HCEC 1CT (cell line): ENCODE measurements at places on chromosomes 5 and 9.

DNA sequence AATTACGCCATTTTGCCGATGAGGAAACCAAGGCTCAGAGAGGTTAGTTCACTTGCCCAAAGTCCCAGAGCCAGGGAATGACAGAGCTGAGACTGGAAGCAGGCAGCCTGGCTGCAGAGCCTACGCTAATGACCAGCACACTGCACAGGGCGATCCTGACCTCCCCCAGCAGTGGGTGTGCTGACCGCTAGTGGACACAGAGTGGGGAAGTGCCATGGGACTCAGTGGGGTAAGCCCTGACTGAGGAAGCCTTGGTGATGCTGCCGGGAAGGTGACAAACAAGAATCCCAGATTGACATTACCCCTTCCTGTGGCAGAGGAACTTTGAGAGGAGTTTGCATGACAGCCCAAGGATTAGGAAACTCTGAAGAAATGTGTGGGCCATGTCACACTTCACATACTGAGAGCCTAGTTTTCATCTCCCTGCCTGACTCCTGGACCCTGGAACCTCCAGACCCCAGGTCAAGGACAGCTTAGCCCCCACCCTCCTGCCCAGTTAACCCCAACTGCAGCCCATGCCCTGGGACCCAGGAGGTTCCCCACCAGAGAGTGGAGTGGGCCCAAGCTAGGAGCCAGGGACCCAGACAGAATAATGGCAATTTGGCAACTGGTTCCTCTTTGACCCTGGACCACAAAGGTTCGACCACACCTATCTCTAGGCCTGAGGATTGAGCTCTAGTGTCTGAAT is 19.7 kb upstream of the CSF1R start:
- DNase-seq = no peak

DNA sequence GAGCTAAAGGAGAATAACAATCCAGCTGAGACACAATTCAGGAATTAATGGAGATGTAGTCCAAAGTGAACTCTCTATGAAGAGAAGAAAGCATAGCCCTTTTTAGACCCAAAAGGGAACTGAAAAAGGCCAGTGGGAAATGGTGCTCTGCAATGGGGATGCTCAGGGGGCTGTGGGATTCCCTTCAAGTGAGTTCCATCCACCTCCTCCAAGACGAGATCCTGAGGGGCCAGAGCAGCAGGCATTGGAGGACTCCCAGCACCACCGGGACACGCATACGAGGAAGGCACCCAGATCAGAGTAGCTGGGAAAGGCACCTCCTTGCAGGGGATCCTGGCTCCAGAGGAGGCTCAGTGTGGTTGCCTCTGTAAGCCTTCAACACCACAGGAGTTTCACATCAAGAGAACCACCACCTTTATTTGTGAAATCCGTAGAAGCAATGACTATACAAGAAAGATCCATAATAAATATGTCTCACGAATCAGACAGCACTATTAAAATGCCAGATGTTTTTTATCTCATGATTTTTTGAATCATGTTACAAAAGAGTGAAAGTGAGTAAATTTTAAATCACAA is 288.2 kb downstream of the MED10 start:
- DNase-seq = no peak

DNA sequence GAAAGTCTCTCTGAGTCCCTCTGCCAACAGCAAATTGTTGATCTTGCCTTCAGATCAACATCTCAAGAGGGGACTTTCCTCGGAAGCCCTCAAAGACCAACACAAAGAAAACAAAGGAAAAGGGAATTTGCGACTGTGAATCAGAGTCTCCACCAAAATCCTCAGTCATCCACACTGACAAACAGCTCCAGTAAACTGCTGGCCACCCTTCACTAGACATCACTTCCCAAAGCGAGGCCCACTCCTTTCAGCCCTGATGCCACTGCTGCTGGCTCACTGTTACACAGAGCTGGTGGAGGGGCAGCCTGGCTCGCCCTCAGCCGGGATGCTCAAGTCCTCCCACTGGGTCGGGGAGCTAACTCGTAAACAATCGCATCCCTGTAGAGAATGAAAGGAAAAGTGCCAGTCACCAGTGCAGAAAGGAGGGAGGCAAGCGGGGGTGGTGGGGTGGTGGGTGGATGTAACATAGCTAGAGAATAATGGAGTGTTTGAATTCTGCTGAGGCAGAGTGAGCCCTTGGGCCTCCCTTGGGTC is 1.3 kb downstream of the FGF1 start:
- no peak for DNase-seq

GRCh38 chr9:132792547-132792946 is 85.5 kb downstream of the AK8 start:
- no peak for DNase-seq
